Activated CD4-positive, alpha-beta memory T cell treated with anti-CD3 and anti-CD28 coated beads for 36 hours (primary cell): ENCODE measurements at places on chromosomes 3 and 15.

GRCh38 chr3:66444146-66444644, 56.6 kb downstream of the LRIG1 start:
- DNase-seq, result no peak

DNA sequence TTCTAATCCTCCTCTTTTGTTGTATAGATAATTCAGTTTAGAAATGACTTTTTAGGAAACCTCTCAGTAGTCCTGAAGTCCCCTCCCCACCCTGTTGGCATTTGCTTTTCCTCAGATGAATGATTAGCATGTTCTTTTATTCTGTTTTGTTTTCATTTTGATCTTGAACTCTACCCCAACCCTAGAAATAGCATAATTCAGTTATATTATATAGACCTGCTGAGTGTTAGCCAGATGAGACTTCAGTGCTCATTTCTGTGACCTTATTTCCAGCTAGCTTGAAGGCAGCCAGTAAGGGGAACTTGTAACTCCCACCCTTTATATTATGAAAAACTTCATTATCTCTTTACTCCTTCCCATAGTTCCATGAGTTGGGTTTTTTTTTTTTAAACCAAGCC, 41.2 kb downstream of the SNRK start:
- DNase-seq, result no peak

- no peak for DNase-seq
Observed at GRCh38 chr15:81157195-81157938, 23.3 kb downstream of the CFAP161 start.

DNA sequence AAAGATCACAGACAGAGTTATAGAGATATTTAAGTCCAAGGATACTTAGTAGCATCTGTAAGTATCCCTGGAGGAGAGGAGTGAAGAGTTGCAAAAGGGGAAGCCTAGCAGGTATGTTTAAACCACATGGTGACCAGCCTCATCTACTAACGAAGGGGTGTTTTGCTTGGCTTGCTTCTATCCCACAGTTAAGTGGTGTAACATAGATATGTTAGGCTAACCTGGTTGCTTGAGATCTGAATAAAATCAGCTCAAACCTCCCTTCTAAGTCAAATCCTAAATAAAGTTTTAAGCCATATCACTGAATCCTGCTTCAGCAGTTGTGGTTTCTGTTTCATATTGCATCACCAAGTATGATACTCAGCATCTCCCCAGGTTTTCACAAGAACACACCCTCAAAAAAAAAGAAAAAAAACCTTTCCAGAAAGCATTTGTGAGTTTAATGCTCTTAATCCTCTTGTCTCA, 880.2 kb downstream of the ROBO1 start:
- DNase-seq, result no peak
